Kidney glomerular epithelial cell (primary cell): ENCODE measurements at places on chromosomes 7 and 10.

DNA sequence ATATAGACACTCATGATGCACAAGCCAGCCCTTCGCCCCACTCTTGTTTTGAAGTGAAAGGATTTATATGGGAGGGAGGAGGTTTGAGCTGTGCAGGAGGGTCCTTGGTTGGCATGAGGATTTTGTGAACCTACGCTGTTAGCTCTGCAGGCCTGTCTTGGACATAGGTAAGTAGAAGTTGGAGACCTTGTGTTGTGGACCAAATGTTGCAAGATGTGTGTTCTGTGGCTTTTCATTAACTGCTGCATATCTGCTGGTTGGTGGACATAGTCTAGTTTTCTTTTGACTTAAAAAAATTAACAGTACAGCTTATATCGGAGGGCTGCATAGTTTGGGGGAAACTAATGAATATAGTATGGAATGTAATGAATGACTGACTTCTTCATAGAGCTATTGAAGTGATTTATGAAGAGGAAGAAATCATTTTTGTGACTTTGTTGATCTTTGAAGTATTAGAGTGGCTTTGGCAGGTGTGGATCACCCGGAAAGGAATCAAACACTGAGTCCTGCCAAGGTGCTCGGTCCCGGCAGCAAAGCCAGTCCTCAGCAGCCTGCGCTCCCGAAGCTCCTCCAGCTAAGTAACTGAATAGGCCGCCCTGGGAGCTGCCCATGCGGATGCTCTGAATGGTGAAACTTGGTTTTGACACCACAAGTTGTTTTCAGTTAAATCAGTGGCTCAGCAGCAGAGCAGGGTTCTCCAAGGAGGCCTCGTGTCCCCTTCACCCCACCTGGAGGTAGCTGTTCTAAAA lies 3.2 kb downstream of the MGMT start:
- no peak for DNase-seq

GRCh38 chr10:113503930-113504329 lies 48.9 kb upstream of the HABP2 start:
- no peak for DNase-seq

- DNase-seq, result no peak
These were observed 74.6 kb upstream of the IKZF1 start for GRCh38 chr7:50229964-50230363.

- DNase-seq, result no peak
These were observed 31.8 kb upstream of the JCAD start for GRCh38 chr10:30091136-30091535.

DNA sequence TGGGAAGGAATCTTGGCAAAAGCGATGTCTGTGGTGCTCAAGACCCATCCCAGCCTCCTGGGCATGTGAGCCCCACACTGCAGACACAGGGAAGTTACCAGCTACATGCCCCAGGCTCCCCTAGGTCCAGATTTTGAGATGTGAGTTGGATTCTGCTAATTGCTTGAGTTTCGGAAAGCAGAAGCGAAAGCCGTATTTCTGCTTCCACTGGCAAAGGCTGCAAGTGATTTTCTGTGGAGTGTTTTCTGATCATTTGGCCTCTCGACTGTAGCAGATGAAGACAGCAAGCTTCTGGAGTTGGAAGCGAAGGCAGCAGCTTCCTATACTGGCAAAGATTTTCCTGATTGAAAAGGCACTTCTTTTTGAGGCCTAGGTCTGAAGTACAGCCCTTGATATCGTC lies 29.6 kb downstream of the ANKRD16 start:
- DNase-seq, result no peak
